ENCODE measurements at places on chromosomes 13 and 19.

- peaks cover 50% of the 10 kb centered on the region for H3K27me3 ChIP-seq
- peak; percentile 43 for DNase-seq
- H3K4me1 ChIP-seq = peaks cover 5% of the 10 kb centered on the region
- no peak overlapping the region for H3K27ac ChIP-seq
Observed at GRCh38 chr19:35986664-35987570, 8.1 kb upstream of the SDHAF1 start.

- H3K27me3 ChIP-seq = no peaks in the 10 kb centered on the region
- H3K4me1 ChIP-seq = peaks cover 39% of the 10 kb centered on the region
- no peak overlapping the region for H3K4me3 ChIP-seq
- DNase-seq = peak; percentile 61
- H3K36me3 ChIP-seq = peaks cover 14% of the 10 kb centered on the region
- no peak overlapping the region for H3K27ac ChIP-seq
Observed at GRCh38 chr19:56105090-56105701, 15.9 kb downstream of the ZNF787 start.

DNA sequence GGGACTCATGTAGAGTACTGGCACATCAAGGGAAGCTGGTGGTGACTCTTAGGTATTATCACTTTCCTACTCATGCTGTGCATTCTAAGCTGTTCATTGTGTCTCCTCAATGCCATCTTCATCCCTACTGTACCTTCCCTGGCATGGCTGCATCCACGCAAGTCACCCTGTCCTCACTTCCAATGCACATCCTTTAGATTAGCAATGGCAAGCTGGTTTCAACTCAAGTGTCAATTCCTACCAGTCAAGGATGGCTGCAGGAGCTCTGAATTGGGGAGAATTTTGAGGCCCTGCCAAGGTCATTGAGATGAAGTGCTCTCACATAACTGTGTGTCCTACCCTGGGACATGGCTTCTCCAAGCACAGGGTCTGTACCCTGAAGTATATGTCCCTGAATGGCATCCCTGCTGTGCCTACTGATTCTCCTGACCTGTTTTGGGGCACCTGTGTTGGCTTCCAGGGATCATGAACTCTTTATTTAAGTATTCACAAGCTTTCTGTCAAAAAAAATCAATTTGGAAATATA lies 24.6 kb downstream of the COL4A1 start:
- no peak for DNase-seq
- no peaks in the 10 kb centered on the region for H3K36me3 ChIP-seq
- no peak overlapping the region for H3K4me3 ChIP-seq
- no peak overlapping the region for H3K27ac ChIP-seq
- H3K27me3 ChIP-seq = peaks cover 14% of the 10 kb centered on the region

- H3K4me3 ChIP-seq = no peak overlapping the region
- H3K27me3 ChIP-seq = no peaks in the 10 kb centered on the region
- H3K36me3 ChIP-seq = peaks cover 2% of the 10 kb centered on the region
- H3K27ac ChIP-seq = no peak overlapping the region
- no peak for DNase-seq
Observed at GRCh38 chr19:39171479-39172465, 25.0 kb upstream of the NCCRP1 start.

DNA sequence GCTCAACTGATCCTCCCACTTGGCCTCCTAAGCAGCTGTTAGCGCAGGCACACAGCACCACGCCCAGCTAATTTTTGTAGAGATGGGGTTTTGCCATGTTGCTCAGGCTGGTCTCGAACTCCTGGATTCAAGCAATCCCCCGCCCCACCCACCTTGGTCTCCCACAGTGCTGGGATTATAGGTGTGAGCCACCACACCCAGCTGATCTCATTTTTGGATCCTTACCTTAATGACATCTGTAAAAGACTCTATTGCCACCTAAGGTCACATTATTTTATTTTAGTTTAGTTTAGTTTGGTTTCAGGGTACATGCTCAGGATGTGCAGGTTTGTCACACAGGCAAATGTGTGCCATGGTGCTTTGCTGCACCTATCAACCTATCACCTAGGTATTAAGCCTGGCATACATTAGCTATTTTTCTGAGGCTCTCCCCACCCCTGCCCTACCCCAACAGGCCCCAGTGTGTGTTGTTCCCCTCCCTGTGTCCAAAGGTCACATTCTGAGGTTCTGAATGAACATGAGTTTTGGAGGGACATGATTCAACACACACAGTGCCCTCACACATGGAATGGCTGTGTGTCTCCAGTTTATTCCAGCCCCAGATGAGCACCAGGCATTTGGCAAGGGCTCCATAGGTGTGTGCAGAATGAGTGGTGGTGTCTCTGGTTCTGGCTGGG lies 1.3 kb downstream of the OR10H5 start:
- H3K27ac ChIP-seq = no peak overlapping the region
- H3K4me3 ChIP-seq = no peak overlapping the region
- H3K36me3 ChIP-seq = no peaks in the 10 kb centered on the region
- DNase-seq = no peak
- peaks cover 13% of the 10 kb centered on the region for H3K27me3 ChIP-seq

GRCh38 chr13:41224113-41225110 lies 30.0 kb upstream of the KBTBD7 start:
- DNase-seq = no peak
- H3K27ac ChIP-seq = no peak overlapping the region
- no peak overlapping the region for H3K4me3 ChIP-seq
- H3K4me1 ChIP-seq = peaks cover 4% of the 10 kb centered on the region
- H3K36me3 ChIP-seq = peaks cover 17% of the 10 kb centered on the region
- H3K27me3 ChIP-seq = no peaks in the 10 kb centered on the region

GRCh38 chr13:67369895-67370660 lies 139.9 kb upstream of the PCDH9 start:
- H3K4me1 ChIP-seq = no peaks in the 10 kb centered on the region
- no peak for DNase-seq
- H3K4me3 ChIP-seq = no peak overlapping the region

- H3K27me3 ChIP-seq = peaks cover 56% of the 10 kb centered on the region
- no peaks in the 10 kb centered on the region for H3K36me3 ChIP-seq
- H3K4me1 ChIP-seq = peaks cover 5% of the 10 kb centered on the region
- H3K4me3 ChIP-seq = no peak overlapping the region
- H3K27ac ChIP-seq = no peak overlapping the region
Observed at GRCh38 chr19:45798995-45799517, 6.4 kb upstream of the DMWD start.

GRCh38 chr13:77176350-77176749 lies 149.4 kb upstream of the FBXL3 start:
- H3K4me1 ChIP-seq = no peaks in the 10 kb centered on the region
- peaks cover 55% of the 10 kb centered on the region for H3K36me3 ChIP-seq
- H3K4me3 ChIP-seq = no peak overlapping the region
- no peaks in the 10 kb centered on the region for H3K27me3 ChIP-seq
- DNase-seq = no peak

DNA sequence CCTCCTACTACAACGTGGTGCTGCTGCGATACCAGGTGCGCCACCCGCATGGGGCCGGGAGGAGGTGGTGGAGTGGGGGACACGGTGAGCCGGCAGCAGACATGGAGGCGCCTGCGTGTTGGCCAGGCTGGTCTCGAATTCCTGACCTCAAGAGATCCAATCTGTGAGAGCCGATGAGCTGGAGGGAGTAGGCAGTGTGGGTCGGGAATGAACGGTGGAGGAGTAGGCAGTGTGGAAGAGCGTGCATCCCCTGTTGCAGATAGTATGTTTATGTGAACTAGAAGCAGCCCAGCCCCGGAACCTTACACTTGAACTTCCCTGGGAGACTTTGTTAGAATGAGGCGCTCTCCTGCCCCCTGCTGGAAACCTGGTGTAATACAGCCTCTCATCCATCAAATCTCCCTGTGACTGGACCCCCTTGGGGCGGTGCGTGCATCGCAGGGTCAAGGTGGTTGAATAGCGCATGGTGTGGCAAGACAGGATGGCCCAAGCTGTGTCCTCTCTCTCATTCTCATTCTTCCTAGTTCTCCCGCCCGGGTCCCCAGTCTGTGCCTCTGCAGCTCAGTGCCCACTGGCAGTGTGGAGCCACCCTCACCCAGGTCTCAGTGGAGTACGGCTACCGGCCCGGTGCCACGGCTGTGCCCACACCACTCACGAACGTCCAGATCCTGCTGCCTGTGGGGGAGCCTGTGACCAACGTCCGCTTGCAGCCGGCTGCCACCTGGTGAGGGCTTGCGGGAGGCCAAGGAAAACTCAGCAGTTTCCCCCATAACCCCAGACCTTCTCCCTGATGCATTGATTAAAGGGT lies 10.5 kb upstream of the B3GNT3 start:
- H3K4me3 ChIP-seq = no peak overlapping the region
- no peaks in the 10 kb centered on the region for H3K27me3 ChIP-seq
- H3K4me1 ChIP-seq = peaks cover 3% of the 10 kb centered on the region
- no peak overlapping the region for H3K27ac ChIP-seq
- H3K36me3 ChIP-seq = peaks cover 22% of the 10 kb centered on the region

DNA sequence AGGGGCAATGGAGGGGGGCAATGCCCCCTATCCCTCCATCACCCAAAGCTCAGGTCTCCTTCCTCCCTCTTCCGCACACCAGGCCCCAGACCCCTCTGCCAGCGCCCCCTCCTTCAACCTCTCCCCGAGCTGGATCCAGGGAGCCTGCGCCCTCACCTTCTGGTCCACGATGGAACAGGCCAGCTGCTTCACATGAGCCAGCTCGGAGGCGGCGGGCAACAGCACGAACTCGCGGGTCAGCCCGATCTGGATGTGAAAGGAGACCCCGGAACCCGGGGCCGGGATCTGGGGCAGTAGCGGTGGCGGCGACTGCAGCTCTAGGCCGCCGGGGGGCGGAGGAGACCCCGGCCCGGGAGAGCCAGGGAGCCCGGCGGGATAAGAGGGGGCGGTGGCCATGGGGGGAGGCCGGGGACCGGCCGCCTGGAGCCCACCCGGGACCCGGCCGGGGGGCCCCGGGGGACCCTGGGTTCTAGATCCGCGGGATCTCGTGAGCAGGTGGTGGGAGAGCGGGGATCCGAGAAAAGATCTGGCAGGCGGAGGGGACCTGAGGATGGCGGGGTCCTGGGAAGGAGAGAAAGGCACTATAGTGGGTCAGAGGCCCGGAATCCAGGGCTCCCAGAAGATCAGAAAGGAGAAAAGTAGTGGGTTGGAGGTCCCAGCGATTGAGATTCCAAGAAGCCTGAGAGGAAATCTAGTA lies 791 bp downstream of the PRKD2 start:
- H3K27me3 ChIP-seq = no peaks in the 10 kb centered on the region
- H3K4me1 ChIP-seq = peaks cover 39% of the 10 kb centered on the region
- H3K27ac ChIP-seq = peak overlapping the region; percentile 86
- peaks cover 13% of the 10 kb centered on the region for H3K36me3 ChIP-seq

DNA sequence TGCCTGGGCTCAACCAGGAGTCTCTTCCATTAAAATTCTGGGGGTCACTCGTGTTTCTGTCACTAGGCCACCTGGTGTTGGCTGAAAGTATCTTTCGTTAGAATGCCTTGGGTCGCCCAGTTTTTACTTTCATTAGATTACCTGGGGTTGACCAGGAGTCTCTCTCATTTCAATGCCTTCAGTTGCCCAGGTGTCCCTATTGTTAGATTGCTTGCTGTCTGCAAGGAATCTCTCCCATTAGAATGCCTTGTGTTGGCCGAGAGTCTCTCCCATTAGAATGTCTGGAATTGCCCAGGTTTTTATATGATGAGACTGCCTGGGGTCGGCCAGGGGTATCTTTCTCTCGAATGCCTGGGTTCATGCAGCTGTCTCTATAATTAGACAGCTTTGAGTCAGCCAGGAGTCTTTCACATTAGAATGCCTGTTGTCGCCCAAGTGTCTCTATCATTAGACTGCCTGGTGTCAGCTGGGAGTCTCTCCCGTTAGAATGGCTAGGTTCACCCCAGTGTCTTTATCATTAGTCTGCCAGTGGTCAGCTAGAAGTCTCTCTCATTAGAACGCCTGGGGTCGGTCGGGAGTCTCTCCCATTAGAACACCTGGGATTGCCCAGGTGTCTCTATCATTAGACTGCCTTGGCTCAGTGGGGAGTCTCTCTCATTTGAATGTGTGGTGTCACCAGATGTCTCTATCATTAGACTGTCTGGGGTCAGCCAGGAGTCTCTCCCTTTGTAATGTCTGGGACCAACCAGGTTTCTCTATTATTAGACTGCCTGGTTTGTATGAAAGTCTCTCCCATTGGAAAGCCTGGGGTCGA lies 1446.8 kb downstream of the UQCRFS1 start:
- H3K4me3 ChIP-seq = no peak overlapping the region
- DNase-seq = no peak
- H3K4me1 ChIP-seq = no peaks in the 10 kb centered on the region
- no peak overlapping the region for H3K27ac ChIP-seq
- peaks cover 2% of the 10 kb centered on the region for H3K36me3 ChIP-seq
- H3K27me3 ChIP-seq = no peaks in the 10 kb centered on the region

DNA sequence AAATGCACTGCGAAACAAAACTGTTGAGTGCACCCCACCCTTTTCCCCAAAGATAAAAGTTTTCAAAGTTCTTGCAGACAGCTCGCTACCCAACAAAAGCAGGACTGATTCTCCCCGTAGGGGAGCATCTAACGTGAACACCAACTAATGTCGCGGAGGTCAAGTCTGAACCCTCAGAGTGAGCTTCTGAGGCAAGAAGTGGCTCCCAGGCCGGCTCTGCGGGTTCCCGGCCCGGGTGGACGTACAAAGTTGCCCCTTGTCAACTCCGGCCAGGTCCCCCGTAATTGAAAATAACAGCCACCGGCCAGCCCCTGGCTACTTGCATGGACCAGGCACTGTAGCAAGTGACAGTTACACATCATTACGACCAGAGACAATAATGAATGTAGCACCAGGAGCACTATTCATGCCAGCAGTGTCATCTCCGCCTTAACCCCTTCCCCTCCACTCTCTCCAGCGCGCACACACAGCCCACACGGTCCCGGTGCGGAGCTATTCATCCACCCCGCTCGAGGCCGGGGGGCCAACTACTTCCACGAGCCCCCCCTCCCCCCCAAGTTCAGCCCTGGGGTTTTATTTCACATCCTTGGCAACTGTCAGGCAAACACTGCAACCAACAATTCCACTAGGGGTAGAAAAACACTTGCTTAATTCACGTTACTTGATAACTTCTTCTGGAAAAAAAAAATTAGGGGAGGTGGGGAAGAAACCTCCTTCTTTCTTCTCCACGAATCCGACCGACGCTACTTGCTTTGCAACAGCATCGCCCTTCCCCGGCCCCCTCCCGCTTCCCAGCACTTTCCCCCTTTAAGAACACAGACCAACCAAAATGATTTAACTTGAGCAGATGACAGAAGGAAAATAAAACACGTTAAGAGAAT lies 1.2 kb downstream of the KLF12 start:
- peaks cover 45% of the 10 kb centered on the region for H3K4me1 ChIP-seq
- H3K27ac ChIP-seq = peak overlapping the region; percentile 99
- DNase-seq = peak; percentile 43
- peaks cover 2% of the 10 kb centered on the region for H3K36me3 ChIP-seq
- H3K4me3 ChIP-seq = peak overlapping the region; percentile 100
- H3K27me3 ChIP-seq = no peaks in the 10 kb centered on the region

GRCh38 chr13:67033170-67033569 lies 197.0 kb downstream of the PCDH9 start:
- H3K4me1 ChIP-seq = peaks cover 3% of the 10 kb centered on the region
- H3K36me3 ChIP-seq = no peaks in the 10 kb centered on the region

DNA sequence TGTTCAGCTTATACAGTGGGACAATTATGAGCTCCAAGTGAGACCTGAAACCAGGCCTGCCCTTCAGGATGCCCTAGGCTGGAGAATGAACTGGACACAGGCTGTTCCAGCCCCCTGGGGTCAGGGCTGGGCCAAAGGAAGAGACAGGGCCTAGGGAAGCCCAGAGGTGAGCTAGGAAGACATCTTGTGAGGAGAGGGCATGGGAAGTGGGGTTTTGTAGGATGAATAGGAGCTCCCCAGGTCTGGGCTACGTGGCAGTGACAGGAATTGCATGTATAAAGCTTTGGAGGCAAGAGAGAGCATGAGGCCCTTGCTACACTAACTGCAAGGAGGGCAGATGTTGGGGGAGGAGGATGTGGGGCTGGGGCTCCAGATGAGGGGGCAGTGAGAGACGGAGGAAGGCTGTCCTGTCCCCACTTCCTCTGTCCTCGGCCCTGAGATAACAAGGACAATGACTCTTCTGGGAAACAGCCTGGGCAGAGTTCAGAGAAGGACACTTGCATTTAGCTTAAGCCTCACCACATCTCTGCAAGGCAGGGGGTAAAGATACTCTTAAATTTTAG lies 1.5 kb upstream of the TBXA2R start:
- H3K4me1 ChIP-seq = peaks cover 9% of the 10 kb centered on the region
- peaks cover 7% of the 10 kb centered on the region for H3K36me3 ChIP-seq
